ENCODE measurements at places on chromosomes 13 and 19. TPM values are rescaled to one million over a fixed set of nuclear protein-coding genes. Genes with fewer than 3 reads are reported as not detected.

The HIPK4 gene
- 0.12 TPM for polyA plus RNA-seq

DNA sequence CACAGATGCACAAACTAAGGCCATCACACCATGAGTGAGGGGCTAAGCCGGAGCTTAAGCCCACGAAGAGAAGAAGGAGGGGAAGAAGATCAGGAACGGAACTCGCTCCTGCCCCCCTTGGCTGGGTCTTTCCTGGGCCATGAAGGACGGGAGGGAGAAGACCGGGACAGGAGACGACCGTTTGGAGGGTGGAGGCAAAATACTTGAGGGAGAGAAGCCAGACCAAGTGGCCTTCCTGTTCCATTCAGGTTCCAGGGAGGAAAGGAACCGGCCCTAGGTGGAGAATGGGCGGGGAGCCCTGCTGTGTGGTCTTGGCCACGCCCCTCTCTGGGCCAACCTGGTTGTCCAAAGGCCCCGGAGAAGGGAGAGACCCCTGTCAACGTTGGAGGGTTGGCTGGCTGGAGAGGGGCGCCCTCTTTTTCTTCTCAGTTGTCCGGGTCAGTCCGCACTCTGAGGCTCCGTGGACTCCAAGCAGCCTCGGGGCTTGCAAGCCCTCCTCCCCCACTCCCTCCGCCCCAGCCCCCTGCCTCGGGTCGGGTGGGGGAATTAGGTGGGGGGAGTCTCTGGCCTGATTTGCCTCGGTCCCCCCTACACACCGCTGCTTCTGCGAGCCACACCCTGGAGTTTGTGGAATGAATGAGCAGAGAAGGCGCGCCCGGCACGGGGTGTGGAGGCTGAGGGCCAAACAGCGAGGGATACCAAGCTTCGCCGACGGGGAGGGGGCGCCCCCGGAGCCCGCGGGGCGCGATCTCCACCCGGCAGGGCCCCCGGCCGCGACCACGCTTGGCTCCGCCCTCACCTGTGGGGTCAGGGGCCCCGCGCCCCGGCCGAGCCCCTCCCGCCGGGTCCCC, 757 bp downstream of the FBN3 start:
- DNase-seq = no peak
- H3K36me3 ChIP-seq = no peaks in the 10 kb centered on the region
- H3K4me3 ChIP-seq = no peak overlapping the region
- no peaks in the 10 kb centered on the region for H3K4me1 ChIP-seq

GRCh38 chr19:45638930-45639729, at the start of gene EML2:
Gene EML2 (minus strand): TSS chr19:45639397. CDS start chr19:45639376, 21 bp downstream.
- H3K36me3 ChIP-seq = peaks cover under 1% of the 10 kb centered on the region
- H3K4me1 ChIP-seq = peaks cover 18% of the 10 kb centered on the region
- no peaks in the 10 kb centered on the region for H3K27me3 ChIP-seq
- peak within 1 kb of the TSS; percentile 73 for H3K4me3 ChIP-seq
- no peak for DNase-seq

GRCh38 chr19:46917002-46917401, 56.2 kb downstream of the ARHGAP35 start:
- H3K4me3 ChIP-seq = no peak overlapping the region
- no peak overlapping the region for H3K27ac ChIP-seq
- no peak for DNase-seq
- H3K27me3 ChIP-seq = no peaks in the 10 kb centered on the region

DNA sequence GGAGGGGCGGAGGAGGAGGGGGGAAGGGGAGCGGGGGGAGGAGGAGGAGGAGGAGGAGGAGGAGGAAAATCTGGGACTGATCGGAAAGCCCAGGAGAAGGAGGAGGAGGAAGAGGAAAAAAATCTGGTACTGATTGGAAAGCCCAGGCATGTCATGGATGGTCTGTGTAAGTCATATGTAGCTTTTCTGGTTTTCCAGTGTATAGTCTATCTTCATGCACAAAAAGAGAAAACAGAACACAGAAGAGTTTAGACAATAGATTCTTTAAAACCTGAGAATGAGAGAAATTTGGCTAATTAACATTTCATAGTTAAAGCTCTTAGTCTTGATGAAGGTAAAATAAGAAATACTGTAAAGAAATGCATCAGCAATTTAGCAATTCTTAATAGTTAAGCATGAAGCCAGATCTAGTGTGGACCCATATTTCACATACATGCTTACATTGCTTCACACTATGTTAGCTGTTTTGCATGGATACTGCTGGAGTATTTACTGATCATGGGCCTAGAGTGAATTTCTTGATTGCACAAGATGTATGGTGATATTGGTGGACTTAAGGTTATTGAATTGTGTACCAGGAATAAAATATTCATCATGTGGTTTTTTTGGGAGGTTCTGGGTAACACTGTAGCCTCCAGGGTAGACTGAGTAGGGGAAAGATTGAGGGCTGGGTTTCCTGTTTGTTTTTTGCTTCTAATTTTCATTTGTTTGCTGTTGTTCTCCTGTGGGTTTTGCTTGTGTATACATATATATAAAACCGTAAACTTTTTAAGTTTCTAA, 41.4 kb downstream of the SUCLA2 start:
- peaks cover 7% of the 10 kb centered on the region for H3K36me3 ChIP-seq
- no peak for DNase-seq
- H3K27ac ChIP-seq = no peak overlapping the region
- H3K4me1 ChIP-seq = no peaks in the 10 kb centered on the region

The KLK3 gene
- polyA plus RNA-seq = not detected

- H3K4me3 ChIP-seq = no peak overlapping the region
- peaks cover 19% of the 10 kb centered on the region for H3K4me1 ChIP-seq
- H3K27ac ChIP-seq = no peak overlapping the region
- DNase-seq = peak; percentile 46
- H3K36me3 ChIP-seq = no peaks in the 10 kb centered on the region
- no peaks in the 10 kb centered on the region for H3K27me3 ChIP-seq
These were observed 107.2 kb downstream of the NALCN start for GRCh38 chr13:101309014-101309619.
